Choroid plexus epithelial cell (primary cell): ENCODE measurements at places on chromosomes 11 and 22.

GRCh38 chr11:64770120-64770519 is 8.2 kb downstream of the SF1 start:
- DNase-seq: no peak

GRCh38 chr22:39526736-39527171 is 5.8 kb downstream of the RPS19BP1 start:
- no peak for DNase-seq

- DNase-seq: no peak
These were observed 217.9 kb downstream of the TMEM135 start for GRCh38 chr11:87255589-87255988.

GRCh38 chr22:25797498-25798290 is 55.7 kb downstream of the MYO18B start:
- no peak for DNase-seq

DNA sequence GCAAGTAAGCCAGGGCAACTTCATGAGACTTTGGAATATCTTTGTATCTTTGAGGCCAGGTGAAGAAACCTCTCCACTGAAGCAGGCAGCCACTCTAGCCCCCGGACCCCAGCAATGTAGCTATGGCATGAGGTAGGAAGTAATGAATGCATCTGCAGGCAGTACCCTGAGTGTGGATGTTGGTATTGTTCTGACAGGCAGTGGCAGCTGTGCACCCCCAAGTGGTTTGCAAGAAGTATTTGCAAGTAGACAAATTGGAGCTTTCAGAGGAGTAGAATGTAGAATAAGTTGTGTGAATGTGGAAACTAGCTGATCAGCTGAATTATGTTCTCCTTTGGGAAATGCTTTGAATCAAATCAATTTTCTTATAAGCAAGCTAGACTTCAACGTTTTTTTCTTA is 194.4 kb upstream of the PGR start:
- no peak for DNase-seq

- no peak for DNase-seq
These were observed at the start of gene OR8H2 for GRCh38 chr11:56103210-56103737. Gene OR8H2 (plus strand): TSS chr11:56103687. CDS start chr11:56105043, 1,356 bp downstream.

DNA sequence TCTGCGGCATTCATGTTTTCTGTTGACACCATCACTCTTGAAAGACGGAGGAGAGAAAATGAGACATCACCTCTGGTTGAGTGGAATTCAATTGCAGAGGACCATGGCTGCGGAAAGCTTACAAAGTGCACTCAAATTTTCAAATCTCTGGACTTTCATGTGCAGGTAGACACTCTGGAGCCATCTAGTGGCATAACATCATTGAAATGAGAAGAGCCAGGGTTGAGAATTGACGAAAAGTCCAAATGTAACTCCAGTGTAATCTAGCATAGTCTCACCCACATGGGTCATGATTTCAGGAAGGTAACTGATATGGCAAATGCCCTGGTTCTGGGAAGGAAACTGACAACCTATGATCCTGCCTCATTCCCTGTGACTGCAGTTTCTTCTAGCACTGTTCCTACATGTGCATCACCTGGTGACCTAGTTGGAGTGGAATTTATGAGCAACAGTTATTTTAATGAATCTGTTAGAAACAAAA is 687.8 kb downstream of the KCNA4 start:
- peak; percentile 90 for DNase-seq

DNA sequence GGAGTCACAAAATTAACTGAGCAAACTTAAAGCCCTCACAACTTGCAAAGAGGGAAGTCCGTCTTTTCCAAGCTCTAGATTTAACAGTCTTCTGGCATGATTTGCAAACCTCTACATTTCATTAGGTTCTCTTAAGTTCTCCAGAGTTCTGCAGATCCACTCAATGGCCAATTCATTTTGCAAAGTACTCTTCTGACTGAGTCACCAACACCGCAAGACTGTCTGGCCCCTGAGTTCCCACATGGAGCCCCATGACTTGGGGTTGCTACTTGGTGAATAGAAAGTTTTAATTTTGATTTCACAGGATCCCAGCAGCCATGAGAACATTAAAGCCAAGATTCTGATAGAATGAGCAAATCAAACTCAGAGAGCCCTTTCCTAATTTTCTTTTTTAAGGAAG is 134.5 kb downstream of the PLEKHA7 start:
- DNase-seq: no peak

DNA sequence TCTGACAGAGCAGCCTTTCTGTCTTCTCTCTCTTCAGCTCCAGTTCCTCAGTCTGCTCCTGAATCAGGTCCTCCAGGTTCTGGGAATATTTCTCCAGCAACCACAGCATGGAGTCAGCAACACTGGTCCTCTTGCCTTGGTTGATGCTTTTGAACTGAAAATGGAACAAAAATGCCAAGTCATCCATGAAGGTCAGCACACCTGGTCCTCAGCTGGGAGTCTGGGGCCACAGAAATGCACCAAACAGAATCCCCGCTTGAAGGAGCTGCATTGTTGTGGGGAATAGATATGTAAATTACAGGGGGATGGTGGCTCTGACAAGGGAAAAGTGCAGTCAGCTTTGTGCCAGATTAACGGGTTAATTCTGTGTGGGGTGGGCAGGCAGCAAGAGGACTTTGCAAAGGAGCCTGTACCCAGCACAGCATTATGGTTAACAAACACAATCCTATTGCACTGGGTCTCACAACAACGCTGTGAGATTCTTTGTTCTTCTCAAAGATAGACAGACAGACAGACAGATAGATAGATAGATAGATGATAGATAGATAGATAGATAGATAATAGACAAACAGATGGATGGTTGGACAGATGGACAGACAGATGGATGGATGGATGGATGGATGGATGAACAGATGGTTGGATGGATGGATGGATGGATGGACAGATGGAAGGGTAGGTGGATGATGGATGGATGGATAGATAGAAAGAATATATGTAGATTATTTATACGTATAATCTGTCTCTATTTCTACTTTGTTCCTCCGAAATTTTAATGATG is 33.8 kb upstream of the LRRC32 start:
- no peak for DNase-seq

- no peak for DNase-seq
These were observed 54.9 kb downstream of the TSPAN18 start for GRCh38 chr11:44781655-44782054.

- DNase-seq: no peak
These were observed 12.1 kb upstream of the TBC1D10A start for GRCh38 chr22:30338802-30339201.

DNA sequence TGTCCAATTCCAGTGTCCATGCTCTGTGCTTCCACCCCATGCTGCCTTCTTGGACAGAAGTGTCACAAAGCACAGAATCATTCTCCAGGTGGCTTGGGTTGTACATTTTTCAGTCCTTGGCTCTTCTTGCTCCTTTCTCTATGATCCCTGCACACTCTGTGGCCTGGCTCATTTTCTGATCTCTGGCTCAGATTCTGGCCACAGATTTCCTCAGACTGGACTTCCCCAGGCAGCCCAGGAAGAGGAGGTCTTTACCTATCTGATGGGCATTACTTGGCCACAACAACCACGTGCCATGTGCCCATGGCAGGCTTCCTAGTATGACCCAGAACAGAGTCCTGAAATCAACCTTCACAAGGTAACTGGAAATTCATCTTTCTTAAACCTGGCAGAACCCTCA is 27.2 kb downstream of the SYTL2 start:
- no peak for DNase-seq

DNA sequence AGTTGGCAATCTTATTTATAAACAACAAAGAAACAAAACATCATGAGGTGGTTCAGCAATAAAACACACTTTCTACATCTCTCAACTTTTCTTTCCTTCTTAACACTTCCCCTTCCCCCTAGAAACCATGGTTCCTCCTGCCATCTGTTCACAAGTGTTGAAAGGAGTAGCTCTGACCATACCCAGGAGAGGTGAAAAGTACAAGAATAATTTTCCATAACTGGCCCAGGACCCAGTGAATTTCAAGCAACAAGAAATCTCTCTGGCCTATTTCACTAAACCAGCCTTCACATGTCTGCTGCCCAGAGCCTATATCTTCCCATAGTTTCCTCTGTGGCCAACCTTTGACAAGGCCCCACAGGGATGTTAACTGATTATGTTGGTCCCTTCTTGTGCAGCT is 98.2 kb upstream of the CEP126 start:
- no peak for DNase-seq
